ENCODE measurements at places on chromosomes 5 and 9.

DNA sequence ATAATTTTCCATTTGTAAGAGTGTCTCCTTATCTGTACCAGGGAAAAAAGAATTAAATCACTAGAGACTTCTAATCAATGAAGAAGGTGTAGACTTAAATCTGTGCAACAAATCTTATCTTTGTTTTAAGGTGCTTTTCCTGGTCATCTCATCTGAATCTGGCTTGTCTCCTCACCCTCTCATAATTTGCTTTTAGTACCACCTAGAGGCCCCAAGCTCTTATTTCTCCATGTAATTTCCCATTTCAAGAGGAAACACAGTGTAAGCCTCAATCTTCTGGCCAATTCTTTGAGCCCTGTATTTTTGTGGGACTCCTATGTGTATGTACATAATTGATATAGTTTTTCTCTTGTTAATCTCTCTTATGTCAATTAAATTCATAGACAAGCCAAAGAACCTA, 1975.3 kb upstream of the CDH6 start:
- DNase-seq = no peak

GRCh38 chr9:18405240-18405639, 68.7 kb upstream of the ADAMTSL1 start:
- no peak for DNase-seq

GRCh38 chr5:173472164-173472563, 143.9 kb upstream of the STC2 start:
- no peak for DNase-seq

DNA sequence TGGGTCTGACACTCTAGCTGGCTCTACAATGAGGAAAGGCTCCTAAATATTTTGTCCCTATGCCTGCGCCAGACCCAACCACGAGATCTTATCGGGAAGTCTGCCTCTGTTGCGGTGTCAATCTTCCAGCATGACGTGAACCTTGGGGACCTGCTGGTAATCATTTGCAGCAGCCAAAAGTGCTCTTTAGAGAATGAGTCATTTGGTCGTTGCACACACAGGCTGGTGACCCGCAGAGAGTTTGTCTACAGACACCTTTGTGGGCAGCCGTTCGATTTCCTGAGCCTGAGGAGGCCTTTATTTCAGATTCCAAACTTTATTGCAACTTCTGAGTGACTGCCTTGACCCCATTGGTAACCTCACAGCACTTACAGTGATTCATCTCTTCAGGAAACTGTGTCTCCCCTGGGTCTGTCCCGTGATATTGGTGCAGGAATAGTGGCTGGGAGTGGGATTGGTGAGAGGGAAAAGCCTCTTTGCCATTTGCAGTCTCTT, 326.1 kb downstream of the NSG2 start:
- DNase-seq = no peak

- peak; percentile 67 for DNase-seq
Measured at GRCh38 chr5:171418982-171419687, at the start of gene FGF18. FGF18 (plus strand) TSS chr5:171419647; CDS start chr5:171420200, 553 bp downstream.

GRCh38 chr9:89795538-89796195, 190.9 kb downstream of the GADD45G start:
- no peak for DNase-seq

DNA sequence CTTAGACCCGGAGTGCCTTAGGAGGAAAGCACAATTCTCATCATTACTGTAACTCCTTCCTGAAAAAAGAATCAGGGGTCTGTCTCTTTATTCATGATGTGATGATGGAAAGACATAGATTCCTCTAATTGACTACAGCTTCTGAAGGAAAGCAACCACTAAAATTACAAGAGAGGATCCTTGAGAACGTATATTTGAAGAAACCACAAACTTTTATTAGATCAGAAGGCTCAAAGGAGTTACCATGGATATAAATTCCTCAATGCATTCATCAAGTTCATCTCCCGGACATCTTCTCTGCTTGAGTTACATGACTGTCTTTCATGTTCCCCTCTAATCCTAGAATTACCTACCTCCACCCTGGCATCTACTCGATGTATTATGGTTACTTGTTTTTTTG, 104.1 kb upstream of the PAPPA start:
- no peak for DNase-seq

DNA sequence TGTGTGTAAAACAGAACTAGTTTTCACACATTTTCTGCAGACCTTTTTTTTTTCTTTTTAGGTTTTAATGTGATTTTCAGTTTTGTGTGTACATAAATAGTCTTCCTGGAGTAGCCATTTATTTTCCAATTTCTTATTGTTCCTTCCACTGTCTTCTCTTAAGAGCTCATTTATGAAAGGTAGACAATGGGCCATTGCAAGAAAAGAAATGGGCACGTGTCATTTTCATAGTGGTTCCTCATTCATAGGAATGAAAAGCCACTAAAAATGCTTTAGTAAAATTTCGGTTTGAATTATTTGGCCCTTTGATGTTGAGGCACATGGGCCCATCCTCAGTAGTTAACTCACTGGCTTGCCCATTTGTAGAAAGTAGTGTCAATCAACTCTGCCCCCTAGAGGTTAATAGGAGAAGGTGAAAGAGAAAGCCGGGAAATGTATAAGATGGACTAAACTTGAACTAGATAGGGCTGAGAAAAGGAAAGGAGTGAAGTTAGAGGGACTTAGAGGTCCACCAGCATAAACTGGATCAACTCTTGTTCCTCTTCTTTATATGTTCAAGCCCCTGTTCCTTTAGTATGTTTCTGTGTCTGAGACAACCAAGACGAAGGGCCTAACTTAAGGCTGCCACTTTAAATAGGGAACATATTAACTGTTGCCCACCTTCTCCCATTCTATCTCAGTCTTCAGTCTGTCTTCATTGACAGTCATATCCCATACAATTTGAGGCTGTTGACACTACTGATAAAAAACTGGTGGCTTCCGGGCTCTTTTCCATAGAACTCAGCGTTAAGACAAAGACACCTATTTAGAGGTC, 72.6 kb downstream of the SMARCA2 start:
- no peak for DNase-seq

DNA sequence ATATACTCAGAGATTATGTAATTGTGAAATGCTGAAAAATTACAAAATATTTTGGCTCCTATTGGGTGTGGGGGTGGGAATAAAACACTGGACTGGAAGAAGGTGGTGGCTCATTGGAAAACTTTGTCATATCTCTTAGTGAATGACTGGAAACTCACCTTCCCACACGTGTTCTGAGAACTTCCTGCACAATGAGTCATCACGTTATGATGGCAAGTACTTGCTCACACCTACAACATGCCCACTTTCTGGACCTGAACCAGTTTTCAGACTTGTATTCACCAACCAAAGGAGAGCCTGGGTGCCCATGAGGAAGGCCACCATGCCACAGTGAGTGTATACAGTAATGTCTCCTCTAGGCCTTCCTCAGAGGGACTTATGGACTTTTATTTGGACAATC, 294.8 kb downstream of the ASTN2 start:
- no peak for DNase-seq

- DNase-seq = no peak
Measured at GRCh38 chr5:132657676-132658380, at the start of gene IL13. IL13 (plus strand) TSS chr5:132658173; CDS start chr5:132658187, 14 bp downstream.

GRCh38 chr9:124210697-124211096, 47.1 kb upstream of the NEK6 start:
- no peak for DNase-seq

DNA sequence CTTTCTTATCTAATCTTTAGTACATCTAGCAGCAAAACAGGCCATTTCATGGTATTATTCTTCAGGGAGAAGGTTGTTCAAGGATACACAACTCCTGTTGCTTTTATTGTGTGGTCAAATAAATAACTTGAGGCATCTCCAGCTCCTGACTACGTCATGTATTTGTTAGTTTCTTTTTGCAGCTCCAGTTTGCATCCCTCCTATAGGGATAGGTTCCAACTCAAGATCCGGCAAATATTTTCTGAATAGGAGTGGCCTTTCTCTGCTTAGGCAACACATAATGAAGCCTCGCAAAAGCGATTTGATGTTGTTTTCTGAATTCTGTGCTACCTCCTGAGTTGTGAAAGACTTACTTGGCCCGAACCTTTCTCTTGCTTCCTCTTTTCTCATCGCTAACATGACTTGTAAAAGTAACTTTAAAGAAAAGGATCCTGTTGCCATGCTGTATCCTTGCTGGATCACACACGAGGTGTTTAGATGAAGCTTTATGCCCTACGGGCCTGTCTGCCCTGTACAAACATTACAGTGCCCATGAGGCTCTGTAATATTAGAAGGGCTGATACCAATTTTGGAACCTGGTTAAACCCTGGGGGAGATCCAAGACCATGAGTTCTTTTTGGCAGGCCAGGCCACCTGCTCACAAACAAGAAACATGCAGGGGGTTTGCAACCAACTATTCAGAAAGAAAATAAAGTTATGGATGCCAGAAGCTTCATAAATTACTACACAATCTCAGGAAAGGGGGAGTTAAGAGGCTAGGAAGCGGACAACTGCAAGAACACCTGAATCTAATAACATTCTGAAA, 149.8 kb upstream of the FGF10 start:
- no peak for DNase-seq

GRCh38 chr5:15601274-15601673, 101.3 kb downstream of the FBXL7 start:
- no peak for DNase-seq

DNA sequence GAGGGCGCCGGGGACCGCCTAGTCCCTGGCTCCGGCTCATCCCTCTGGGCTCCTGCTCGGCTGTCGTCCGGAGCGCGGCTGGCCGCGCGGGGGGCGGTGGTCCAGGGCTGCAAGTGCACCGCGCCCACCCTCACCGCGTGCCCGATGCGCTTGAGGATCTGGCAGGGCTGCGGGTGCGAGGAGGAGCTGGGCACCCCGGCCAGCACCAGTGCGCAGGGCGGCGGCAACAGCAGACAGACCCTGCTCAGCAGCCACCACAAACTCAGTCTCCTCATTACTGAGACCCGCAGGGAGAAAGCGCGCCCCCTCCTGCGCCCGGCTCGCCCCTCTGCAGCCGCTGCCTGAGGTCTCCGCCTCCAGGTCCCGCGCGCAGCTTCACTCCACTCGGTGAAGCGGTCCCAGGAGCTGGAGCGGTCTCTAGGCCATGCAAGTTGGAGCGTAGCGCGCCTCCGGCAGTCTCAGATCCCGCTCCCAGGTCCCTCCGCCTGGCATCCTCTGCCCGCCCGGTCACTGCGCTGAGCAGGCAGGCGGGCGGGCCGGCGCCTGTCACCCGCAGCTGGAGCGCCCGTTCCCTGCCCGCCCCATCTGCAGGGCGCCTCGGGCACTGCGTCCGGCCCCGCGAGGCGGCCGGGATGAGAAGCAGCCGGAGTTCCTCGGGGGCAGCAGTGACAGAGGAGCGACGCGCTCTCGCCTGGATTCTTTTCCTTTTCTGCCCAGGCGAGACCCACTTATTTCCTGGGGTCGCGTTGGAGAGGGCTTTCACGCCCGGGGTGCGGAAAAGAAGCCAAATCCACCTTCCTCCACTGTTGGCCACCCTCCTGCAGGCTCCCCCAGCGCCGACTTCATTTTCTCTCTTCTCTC, 512 bp downstream of the GRIN3A start:
- no peak for DNase-seq

GRCh38 chr9:19119801-19120440, 7.4 kb downstream of the PLIN2 start:
- DNase-seq = no peak

DNA sequence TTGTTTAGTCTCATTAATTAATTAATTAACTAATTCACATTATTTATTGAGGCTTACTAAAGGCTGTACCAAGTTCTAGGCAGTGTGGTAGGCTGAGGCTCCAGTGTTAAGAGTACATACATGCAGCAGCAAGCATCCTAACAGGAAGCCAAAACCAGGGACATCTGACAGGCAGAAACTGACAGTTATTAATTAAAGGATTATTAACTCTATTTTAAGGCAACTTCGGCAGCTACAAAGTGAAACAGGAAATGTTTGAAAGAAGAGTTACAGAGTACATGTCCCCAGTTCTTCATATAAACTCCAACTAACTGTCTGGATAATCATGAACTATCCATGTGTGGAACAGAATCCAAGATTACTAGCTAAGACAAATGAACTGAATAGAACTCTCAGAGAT, 39.3 kb upstream of the GABRB2 start:
- no peak for DNase-seq

DNA sequence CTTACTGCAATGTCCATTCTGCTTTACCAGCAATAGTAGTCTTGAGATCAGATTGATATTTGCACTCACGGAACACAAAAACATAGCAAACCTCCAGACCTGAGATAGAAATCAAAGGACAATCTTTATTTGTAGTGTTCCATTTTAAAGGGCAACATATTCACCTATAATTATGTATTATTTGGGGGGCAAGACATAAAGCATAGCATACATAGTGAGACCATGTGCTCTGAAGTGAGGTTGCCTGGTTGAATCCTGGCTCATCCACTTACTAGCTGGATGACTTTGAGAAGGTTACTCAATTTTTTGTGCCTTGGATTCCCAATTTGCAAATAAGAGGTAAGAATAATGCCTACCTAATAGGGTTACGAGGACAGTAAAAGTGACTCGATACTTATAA, at the start of gene OR1B1:
Gene OR1B1 (minus strand): TSS at position 101 of the 400 bp plus-strand sequence.
- DNase-seq = no peak

DNA sequence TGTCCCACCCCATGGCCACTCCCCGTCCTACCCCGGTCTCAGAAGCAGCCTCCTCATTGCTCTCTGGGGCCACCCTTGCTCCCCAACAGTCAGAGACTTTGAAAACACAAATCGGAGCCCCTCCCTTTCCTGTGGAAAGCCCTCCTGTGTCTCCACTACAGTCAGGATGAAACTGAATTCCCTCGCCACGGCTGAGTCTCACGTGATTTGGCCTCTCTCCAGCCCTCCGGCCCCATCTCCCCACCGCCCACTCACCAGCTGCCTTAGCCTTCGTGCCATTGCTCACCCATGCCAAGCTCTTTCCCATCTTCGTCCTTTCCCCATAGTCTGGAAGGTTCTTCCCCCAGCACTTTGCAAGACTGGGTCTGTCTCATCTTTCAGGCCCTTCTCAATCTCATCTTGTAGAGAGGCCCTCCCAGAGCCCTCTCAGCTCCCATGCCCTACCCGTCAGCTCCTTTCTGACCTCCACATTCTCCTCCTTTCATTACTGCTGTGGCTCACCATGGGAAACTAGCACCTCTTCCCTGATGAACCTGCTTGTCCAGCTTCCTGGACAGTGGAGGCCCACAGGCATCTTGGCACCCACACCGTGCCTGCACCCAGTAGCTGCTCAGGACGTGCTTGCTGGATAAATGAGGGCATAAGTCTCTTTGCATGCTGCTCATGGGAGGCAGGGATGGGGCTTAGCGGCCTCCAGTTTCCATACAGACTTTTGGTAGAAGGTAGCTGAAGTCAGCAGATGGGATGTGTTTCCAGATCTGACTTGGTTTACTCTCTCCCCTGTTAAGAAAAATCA, 126.4 kb upstream of the COL5A1 start:
- no peak for DNase-seq

- no peak for DNase-seq
Measured at GRCh38 chr9:82599336-82599949, 463.5 kb downstream of the RASEF start.

- DNase-seq = no peak
Measured at GRCh38 chr9:134569626-134570025, 72.0 kb upstream of the COL5A1 start.

- no peak for DNase-seq
Measured at GRCh38 chr5:157554179-157555036, 21.2 kb downstream of the ADAM19 start.

- no peak for DNase-seq
Measured at GRCh38 chr5:36068751-36069281, 2.1 kb upstream of the UGT3A2 start.

Data from renal pelvis (tissue), 12 donors.